ENCODE measurements at places on chromosomes 12 and 14.
A peak's percentile ranks its signal among the peaks of the same experiment; 100 is the strongest.

DNA sequence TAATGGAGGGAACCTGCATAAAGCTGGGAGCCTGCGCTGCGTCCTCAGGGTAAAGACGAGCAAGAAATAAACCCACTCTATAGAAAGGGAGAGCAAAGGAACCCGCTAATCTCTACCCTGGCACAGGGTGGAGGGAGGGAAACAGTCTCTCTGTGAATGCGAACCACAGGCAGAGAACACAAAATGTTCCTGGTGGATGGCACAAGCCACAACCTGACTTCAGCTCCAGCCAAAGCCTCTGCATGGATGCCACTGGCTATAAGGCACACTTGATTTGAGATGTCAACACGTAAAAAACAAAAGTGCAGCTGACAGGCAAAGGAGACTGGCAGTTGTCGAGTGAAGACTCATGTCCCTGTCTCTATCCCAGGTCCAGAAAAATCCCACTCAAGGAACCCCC, 32.4 kb downstream of the CHGA start:
- no peak for DNase-seq

GRCh38 chr12:116650585-116651087, 87.2 kb downstream of the SPRING1 start:
- no peak for DNase-seq

GRCh38 chr12:11907625-11908024, 163.1 kb upstream of the BCL2L14 start:
- DNase-seq = no peak

DNA sequence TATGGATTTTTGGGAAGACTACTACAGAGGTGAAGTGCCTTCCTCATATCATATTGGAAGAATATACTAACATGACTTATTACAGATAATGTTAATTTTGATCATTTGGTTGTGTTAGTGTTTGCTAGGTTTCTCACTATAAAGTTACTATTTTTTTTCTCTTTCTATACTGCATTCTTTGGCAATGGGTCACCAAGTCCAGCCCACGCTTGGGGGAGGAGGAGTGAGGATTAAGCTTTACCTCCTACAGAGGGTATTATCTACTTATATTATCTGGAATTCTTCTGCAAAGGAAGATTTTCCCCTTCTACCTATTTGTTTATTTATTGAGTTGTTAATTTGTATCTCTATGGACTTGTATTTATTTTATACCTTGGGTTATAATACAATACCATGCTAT, 31.5 kb downstream of the SCN8A start:
- peak; percentile 27 for DNase-seq

- DNase-seq = peak; percentile 32
Observed at GRCh38 chr12:94795520-94795919, 145.2 kb upstream of the TMCC3 start.

DNA sequence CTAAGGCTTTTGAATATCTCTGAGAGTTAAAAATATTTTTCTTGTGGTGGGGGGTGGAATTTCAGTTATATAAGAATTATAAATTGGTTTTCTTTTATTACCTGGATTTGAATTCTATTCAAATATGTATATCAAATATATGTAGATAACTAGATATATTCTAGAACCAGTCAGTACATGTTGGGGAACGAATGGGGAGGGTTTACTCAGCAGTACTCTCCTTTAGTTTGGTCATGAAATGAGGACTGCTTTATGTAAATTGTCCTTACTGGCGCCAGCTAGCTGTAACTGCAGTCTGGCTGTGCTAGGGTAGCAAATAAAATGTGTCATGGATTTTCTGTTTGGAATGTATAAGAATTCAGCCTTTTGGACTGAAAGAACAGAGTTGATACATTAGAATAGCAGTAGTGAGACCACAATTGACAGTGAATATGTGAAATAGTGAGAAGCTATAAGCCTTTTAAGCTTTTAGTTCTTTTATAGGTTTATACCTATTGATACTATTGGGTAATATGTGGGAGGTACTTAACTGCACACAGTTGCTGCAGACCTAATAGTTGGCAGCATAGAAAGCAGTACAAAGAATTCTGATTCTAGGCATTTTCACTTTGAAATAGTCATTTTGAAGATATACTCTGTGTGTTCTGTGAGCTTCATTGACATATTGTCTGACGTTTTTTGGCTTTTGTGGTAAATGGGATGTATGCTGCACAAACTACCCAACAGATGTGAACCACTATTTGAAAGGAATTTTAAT, 29.0 kb downstream of the ATF7IP start:
- DNase-seq = peak; percentile 14

GRCh38 chr12:79737875-79738718, 47.3 kb upstream of the PAWR start:
- peak; percentile 26 for DNase-seq

DNA sequence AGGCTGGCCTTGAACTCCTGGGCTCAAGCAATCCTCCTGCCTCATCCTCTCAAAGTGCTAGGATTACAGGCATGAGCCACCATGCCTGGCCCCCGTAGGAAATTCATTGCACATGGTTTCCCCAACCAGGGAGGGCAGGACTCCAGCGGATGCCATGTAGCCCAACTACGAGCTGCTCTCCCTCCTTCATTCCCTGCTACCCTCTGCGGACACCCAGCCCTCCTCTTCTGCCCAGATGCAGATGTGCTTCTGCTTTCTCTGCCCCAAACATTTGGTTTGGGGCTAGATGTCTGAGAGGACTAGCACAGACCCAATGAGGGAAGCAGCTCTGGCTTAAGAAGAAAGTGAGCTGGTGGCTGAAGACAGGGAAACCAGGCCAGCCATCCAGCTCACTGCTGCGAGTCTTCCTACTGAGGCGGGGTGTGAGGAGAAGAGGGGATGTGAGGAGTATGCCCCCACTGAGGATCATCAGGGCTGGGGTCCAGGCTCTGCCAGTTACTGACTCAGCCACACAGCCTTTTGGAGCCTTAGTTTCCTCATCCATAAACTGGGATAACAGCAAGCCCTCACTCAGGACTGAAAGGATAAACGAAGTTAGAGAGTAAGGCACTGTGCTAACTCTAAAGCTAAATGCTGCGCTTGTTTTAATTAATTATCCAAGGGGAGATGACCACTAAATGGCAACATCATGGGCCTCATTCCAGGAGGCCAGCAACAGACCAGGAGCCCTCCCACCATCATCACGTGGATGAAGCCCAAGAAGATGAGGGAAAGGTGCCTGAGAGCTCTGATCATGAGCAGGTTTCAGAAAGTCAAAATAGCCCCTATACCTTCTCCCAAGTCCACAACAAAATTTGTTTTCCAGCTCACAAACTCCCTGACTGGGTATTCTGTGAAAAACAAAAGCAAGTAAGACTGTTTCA, 10.9 kb downstream of the CTDSP2 start:
- DNase-seq = no peak

GRCh38 chr12:115438314-115438713, 754.3 kb upstream of the TBX3 start:
- DNase-seq = no peak

DNA sequence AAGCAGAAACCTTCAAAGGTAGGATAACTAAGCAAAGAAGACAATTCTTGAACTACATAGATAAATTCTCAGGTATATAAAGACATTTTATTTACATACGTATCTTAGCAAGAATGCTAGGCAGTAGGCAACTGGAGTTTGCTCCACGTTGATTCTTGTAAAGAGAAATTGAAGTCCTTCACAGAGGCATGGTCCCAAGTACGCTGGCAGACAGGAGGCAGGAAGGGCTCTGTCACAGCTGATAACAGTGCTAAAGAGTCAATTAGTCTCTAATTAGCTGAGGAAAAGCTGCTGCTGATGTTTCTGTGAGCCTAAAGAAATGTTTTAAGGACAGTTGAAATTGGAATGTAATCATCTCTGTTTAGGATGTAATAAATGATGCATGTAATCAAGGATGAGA, 146.8 kb downstream of the METTL25 start:
- no peak for DNase-seq

- DNase-seq = no peak
Observed at GRCh38 chr12:87981495-87981894, 47.7 kb downstream of the C12orf50 start.

- DNase-seq = peak; percentile 97
Observed at GRCh38 chr14:101947904-101948665, 16.3 kb upstream of the DYNC1H1 start.

GRCh38 chr14:89198544-89199329, 218.3 kb downstream of the FOXN3 start:
- no peak for DNase-seq
